ENCODE measurements at places on chromosomes 2 and 18. TPM values are rescaled to one million over a fixed set of nuclear protein-coding genes. Genes with fewer than 3 reads are reported as not detected.

DNA sequence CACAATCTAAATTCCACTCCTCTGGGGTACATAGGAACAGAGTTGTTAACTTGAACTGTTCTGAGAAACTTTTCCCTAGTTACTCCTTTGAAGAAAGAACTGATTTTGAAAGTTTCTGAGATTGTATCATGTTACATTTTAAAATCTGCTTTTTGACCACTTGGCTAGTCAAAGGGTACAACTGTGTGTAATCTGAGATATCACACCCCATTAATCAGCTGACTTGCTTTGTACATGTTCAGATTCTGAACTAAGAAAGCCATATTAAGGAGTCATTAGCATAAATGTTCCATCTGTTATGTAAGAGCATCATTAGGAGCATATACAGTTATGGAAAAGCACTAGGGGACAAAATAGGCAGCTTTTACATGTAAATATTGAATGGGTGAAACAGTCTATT is 3.8 kb upstream of the WDR35 start:
- DNase-seq = no peak

- no peak for DNase-seq
Measured at GRCh38 chr18:48392268-48392667, 16.9 kb downstream of the ZBTB7C start.

DNA sequence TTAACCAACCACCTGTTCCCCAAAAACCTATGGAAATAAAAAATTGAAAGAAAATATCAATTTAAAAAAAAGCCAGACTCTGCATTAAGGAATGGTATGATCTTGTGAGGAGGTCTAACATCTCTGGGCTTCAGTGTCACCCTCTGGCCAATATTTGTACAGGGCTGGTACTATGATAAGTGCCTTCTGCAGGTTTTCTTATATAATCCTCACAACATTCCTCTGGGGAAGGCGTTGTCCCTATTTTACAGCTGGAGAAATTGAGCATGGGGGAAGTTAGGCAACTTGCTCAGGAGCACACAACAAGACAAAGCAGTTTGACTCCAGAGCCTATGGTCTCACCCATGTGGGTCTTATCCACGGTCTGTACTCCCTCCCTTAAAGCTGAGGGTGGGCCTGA is 86.0 kb downstream of the ZBTB7C start:
- no peak for DNase-seq

GRCh38 chr18:36211612-36212065 is 24.3 kb downstream of the MOCOS start:
- no peak for DNase-seq

DNA sequence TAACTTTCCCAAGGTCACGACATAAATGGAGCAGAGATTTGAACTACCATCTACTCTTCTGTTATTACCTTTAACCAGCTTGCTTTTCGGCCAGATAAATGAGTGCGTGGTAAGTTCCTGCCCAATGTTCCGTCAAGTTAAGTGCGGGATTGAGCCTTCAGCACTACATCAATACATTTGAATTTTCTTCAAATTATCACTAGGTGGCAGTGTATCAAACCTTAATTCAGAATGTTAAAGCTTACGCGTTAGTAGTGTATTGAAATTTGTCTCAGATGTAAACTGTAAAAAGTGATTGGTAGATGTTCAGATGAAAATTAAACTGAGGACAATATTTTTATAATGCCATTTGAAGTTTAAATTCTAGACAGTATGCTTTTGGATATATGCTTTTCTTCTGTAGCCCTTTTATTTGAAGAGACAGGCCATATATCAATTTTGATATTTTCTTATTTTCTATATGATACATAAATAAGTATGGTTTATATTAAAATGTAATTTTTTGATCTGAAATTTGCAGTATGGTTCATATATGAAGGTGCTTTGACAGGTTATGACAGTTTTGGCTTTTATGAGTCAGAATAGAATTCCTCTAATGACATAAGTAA is 681.3 kb downstream of the ADCYAP1 start:
- DNase-seq = no peak

DNA sequence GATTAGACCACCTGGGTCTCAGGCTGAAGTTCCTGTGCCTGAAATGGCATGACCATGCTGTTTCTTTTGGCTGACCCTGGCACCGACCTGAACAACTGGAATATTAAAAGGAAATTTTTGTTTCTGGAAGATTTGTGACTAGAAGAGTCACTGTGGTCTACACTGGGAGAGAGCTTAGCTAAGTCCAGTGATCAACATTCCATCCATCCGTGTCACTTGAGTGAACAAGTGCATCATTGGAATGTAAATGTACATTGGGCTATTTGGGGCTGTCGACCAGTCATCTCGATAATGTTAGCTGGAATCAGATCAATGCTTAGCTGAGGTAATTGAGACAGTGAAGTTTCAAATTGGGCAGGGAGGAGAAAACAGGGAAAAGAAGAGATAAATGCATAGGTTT is 95.4 kb upstream of the CCDC85A start:
- no peak for DNase-seq

DNA sequence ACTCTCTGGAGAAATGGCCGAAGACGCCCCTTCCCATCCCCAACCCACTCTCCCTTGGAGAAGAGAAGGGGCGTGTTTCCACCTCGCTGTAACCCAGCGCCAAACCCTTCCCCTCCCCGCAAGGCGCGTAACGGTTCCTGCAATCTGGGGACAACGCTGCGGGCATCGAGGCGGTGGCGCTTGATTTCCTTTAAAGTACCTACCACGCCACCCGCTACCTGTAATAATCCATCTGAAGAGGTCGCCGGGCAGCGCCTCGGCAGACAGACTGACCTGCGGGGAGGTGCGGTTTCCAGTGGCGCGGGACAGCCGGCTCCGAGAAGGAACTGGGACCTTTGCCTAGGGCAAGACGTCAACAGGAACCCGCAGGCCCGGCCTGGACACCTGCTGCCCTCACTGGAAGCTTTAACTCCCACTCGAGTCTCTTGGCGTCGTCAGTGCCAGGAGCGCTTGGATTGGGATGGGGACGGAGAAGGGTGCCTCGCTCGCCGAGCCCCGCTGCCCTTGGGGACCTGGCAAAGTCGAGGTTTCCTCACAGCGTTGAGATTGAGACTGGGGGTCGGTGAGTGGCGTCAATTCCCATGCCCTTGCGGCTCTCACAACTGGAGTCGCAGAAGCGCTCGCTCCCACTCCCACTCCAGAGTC is at the start of gene CYP1B1:
CYP1B1 (minus strand) TSS at position 645 of the 645 bp plus-strand sequence. CDS start 763 bp downstream, outside the sequence.
- no peak for DNase-seq

GRCh38 chr2:196293751-196294515 is 122.6 kb upstream of the STK17B start:
- no peak for DNase-seq

DNA sequence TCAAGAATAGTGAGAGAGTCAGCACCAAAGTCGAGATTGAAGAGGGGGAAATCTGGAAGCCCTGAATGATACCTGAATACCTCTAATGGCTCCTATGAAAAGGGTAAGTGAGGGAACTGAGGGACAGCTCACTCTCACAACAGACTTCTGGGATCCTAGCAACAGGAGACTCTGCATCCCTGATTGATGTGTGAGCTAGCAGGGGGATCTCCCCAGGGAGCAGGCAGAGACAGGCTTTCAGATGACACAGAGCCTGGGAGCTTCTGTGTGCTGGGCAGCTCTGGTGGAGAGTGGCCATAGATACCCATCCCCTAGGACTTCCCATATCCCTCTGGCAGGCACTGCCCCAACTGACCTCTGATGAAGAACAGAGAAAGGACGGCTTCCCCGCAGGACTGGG is 206.2 kb downstream of the EXOC6B start:
- no peak for DNase-seq

GRCh38 chr2:122174061-122174460 is 418.6 kb downstream of the TSN start:
- DNase-seq = no peak

GRCh38 chr2:152929628-152930027 is 211.2 kb downstream of the ARL6IP6 start:
- DNase-seq = no peak

- no peak for DNase-seq
Measured at GRCh38 chr2:74424139-74424992, 2.8 kb downstream of the WDR54 start.

DNA sequence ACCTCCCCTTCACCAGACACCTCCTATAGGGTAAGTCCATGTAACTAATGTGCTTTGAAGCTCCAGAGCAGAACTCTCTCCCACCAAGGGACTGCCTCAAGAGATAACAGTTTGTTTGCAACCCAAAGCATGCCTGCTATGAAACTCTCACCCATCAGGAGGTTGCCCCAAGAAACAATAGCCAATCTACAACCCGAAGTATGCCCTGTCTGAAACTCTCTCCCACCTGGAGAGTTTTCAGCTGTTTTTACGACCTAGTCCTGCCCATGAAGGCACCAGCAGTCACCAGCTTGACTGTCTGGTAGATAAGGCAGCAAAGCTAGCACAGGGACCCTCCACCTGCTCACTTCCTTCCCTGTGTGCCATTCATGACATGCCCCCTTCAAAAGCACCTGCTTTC is 533.9 kb upstream of the CRIM1 start:
- no peak for DNase-seq

GRCh38 chr18:28013066-28013465 is 163.9 kb downstream of the CDH2 start:
- DNase-seq = no peak

Gene STPG4
- total RNA-seq = 0.30 TPM

Gene CRYGD
- not detected for total RNA-seq

Gene PSMA8
- total RNA-seq = not detected

Gene FAM237A
- total RNA-seq = not detected
